ENCODE measurements at places on chromosomes 5 and 9.

GRCh38 chr9:1871626-1872419 lies 143.3 kb upstream of the SMARCA2 start:
- H3K36me3 ChIP-seq, result no peaks in the 10 kb centered on the region
- no peak overlapping the region for H3K4me3 ChIP-seq
- no peak overlapping the region for H3K27ac ChIP-seq
- DNase-seq, result no peak
- peaks cover 7% of the 10 kb centered on the region for H3K27me3 ChIP-seq

DNA sequence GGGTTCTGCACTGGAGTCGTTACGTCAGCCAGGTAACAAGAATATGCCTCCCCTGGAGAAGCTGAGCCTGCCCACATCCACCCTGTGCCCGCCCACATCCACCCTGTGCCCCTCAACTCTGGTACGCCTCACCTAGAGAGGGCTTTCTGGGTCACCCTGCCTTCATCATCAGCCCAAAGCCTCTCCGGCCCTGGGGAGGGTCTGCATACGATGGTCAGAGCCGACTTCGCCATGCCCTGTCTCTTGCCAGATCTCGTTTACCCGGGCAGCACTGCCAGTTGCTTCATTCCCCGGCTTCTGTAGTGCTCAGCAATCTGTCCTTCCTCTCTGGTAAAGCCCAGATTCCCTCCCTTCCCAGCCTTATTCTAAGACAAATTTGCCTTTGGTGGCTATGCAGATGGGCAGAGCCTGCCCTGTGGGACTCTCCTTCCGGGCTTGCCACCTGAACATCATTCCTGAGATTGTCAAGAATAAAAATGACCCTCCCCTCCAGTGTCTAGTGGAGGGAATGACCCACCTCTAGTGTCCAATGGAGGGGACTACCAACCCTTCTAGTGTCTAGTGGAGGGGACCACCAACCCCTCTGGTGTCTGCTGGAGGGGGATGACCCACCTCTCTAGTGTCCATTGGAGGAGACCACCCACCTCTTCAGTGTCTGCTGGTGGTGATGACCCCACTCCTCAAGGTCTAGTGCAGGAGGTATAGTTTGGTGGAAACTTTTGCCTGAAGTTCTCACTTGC lies 3.4 kb downstream of the PLEKHG4B start:
- peaks cover 30% of the 10 kb centered on the region for H3K4me1 ChIP-seq
- no peak overlapping the region for H3K4me3 ChIP-seq
- DNase-seq, result no peak

GRCh38 chr9:114285166-114285867 lies 37.6 kb upstream of the ORM1 start:
- peak overlapping the region; percentile 59 for H3K27ac ChIP-seq
- peak overlapping the region; percentile 26 for H3K4me3 ChIP-seq
- peak; percentile 37 for DNase-seq
- H3K27me3 ChIP-seq, result no peaks in the 10 kb centered on the region
- peaks cover 57% of the 10 kb centered on the region for H3K4me1 ChIP-seq
- H3K36me3 ChIP-seq, result peaks cover 10% of the 10 kb centered on the region

GRCh38 chr5:148179234-148179824 lies 11.0 kb downstream of the SPINK14 start:
- H3K4me3 ChIP-seq, result no peak overlapping the region
- H3K4me1 ChIP-seq, result no peaks in the 10 kb centered on the region
- H3K36me3 ChIP-seq, result no peaks in the 10 kb centered on the region
- H3K27ac ChIP-seq, result no peak overlapping the region

DNA sequence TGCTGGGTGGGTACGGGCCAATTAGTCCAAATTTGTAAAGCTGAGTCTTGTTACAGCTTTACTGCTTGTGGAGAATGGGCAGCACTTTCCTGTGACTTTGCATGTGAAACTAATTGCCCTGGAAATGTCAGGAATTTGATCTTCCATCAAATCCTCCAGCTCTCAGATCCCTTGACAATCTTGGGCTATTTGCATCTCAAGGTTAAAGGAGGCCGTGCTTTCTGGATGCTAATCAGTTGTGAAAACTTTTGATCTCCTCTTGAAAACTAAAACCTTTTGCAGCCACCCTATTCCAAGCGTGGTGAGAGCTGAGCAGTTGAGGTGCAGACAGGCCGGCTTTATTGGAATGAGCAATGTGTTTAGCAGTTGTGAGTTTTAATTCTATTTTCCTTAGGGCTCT lies 68.0 kb upstream of the CLINT1 start:
- peaks cover 23% of the 10 kb centered on the region for H3K4me1 ChIP-seq
- H3K36me3 ChIP-seq, result no peaks in the 10 kb centered on the region
- H3K27me3 ChIP-seq, result peaks cover 17% of the 10 kb centered on the region

DNA sequence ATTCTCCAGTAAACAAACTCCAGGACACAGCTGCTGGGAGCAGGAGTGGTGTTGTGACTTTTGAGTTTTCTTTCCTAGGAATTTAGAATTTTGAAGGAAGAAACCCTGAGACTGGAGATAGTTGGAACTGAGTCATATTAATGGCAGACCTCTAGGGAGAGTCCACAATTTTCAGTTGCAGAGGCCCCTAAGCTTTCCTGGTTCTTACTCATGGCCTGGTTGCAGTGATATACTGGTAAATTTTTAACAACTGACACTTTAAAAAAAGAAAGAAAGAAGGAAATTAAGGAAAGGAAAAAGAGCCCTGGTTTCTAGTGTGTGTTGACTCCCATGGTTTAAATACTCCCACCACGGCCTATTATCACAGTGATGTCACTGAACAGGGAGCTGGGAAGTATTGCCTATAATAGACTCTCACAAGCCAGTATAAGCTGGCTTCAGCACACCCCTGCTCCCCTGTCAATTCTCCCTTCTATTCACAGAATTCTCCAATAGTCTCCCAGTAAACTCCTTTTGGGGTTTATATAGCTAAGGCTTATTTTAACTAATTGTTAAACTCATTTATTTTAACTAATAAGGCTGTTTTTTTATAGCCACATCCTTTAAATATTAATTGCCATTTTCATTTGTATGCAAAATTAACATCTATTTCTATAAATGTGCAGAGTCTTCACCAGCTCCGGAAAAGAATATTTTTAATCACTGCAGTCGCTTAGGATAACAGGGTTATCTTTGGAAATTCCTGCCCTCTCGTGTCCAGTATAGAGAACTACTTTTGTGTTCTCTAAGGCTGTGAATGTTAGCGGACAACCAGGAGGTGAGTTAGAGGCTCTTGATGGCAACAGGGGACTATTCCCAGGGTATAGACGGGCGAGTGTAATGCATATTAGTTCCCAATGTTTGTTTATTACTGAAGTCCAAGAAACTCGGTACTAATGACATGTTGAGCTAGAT lies 59.7 kb downstream of the GGTA1 start:
- no peaks in the 10 kb centered on the region for H3K36me3 ChIP-seq
- DNase-seq, result no peak
- H3K4me1 ChIP-seq, result no peaks in the 10 kb centered on the region
- peaks cover 41% of the 10 kb centered on the region for H3K27me3 ChIP-seq
- H3K4me3 ChIP-seq, result no peak overlapping the region
- no peak overlapping the region for H3K27ac ChIP-seq

- H3K27me3 ChIP-seq, result peaks cover 2% of the 10 kb centered on the region
- no peak overlapping the region for H3K4me3 ChIP-seq
- no peaks in the 10 kb centered on the region for H3K36me3 ChIP-seq
- H3K4me1 ChIP-seq, result peaks cover 5% of the 10 kb centered on the region
- no peak overlapping the region for H3K27ac ChIP-seq
- DNase-seq, result no peak
Measured at GRCh38 chr5:34547300-34548085, 108.6 kb upstream of the RAI14 start.

GRCh38 chr5:32030686-32031085 lies 143.4 kb downstream of the GOLPH3 start:
- H3K27me3 ChIP-seq, result peaks cover 7% of the 10 kb centered on the region
- peaks cover 51% of the 10 kb centered on the region for H3K4me1 ChIP-seq
- no peaks in the 10 kb centered on the region for H3K36me3 ChIP-seq
- no peak overlapping the region for H3K4me3 ChIP-seq
- H3K27ac ChIP-seq, result no peak overlapping the region

GRCh38 chr5:176628406-176629228 lies 1.7 kb downstream of the SNCB start:
- DNase-seq, result no peak
- H3K36me3 ChIP-seq, result no peaks in the 10 kb centered on the region
- H3K27ac ChIP-seq, result no peak overlapping the region
- peaks cover 23% of the 10 kb centered on the region for H3K4me1 ChIP-seq
- peaks cover 91% of the 10 kb centered on the region for H3K27me3 ChIP-seq
- peak overlapping the region; percentile 62 for H3K4me3 ChIP-seq

DNA sequence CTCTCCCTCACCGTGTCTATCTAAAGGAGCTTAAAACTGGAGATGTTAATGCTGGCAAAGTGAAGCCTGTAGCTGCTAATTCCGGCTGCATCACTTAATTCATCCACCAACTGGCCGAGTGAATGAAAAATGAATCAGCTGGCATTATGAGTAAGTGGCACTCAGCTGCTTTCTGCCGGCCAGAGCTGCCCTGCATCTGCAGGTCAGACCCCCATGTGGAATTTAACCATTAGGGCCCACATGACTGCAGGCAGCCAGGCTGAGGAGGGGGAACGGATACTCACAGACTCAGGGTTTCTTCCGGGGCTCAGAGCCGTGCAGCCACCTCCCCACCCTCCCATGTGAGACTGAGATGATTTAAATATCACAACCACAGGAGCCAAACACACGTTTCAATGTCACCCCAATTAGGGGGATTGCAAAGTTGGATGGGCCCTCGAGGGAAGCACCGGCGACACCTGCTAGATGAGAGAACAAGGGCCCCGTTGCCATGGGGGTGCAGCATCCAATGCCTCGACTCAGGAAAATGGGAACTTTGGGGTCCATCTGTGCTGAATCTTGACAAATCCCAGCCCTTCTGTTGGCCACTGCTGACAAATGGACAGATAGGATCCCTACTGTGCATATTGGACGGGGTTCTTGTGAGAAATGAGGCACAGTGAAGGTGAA lies 115.6 kb upstream of the ALDH1B1 start:
- peaks cover 34% of the 10 kb centered on the region for H3K27me3 ChIP-seq
- no peak overlapping the region for H3K4me3 ChIP-seq
- DNase-seq, result no peak
- H3K27ac ChIP-seq, result no peak overlapping the region

DNA sequence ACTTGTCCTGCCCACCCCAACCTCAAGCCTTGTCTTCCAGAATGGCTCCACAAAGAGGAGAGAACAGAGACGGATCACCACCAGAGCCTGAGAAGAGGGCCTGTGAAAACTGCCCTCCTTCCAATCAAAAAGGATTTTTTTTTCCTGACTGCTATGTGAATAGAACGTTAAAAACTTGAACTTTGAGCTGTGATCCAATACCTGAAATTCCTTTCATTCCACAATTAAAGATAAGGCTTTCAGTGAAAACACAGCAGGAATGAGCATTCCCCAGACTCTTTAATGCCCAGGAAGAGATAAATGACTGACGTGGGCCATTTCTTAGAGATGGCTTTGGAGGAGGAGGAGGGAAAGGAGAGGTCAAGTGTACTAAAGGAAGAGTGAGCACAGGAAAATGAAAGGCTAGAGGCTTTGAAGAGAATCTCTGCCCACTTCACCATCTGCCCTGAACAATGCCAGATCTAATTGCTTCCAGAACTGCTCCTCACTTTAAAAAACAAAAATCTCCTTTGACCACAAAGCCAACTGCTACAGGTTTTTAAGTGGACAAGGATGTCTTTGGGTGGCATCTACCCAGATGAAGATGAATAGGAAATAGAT lies 177.9 kb upstream of the MAP3K1 start:
- peaks cover 72% of the 10 kb centered on the region for H3K4me1 ChIP-seq
- no peak overlapping the region for H3K27ac ChIP-seq

GRCh38 chr9:98031935-98032334 lies 24.6 kb upstream of the NANS start:
- peaks cover 11% of the 10 kb centered on the region for H3K4me1 ChIP-seq
- DNase-seq, result no peak

DNA sequence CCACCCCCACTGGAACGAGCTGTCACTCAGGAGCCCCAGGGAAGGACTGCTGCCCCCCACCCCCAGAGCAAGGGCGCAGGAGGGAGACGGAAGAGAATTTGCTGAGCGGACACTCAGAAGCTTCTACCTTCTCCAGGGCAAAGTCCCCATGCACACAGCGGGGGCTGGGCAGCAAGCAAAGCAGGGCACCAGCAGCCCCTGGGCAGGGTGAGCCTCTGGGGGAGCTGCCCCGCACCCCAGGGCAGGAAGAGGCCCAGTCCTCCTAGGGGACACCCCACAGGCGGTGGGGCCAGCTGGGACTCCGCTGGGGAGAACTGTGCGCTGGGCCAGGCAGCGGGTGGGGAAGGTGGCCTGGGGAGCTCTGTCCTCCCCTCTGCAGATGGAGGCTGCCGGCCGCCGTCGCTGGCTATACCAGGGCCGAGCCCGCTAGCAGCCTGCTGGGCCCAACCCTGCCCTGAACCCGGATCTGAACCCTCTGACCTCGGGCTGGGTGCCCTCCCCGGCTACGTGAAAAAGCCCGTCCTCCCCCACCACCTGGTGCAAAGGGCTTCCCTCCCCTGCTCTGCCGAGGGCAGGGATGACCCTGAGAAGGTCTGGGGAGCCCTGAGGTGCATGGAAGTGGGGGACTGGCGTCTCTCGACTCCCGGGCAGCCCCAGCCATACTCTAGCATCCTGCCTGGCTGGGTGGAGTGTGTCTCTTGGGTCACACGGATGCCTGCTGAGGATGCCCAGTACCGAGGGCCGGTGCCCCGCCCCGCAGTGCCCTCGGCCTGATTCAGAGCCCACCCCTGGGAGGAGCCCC lies 597 bp upstream of the SLC34A3 start:
- no peaks in the 10 kb centered on the region for H3K36me3 ChIP-seq
- H3K27ac ChIP-seq, result no peak overlapping the region
- H3K27me3 ChIP-seq, result no peaks in the 10 kb centered on the region
- H3K4me1 ChIP-seq, result peaks cover 20% of the 10 kb centered on the region
- no peak overlapping the region for H3K4me3 ChIP-seq
- no peak for DNase-seq

DNA sequence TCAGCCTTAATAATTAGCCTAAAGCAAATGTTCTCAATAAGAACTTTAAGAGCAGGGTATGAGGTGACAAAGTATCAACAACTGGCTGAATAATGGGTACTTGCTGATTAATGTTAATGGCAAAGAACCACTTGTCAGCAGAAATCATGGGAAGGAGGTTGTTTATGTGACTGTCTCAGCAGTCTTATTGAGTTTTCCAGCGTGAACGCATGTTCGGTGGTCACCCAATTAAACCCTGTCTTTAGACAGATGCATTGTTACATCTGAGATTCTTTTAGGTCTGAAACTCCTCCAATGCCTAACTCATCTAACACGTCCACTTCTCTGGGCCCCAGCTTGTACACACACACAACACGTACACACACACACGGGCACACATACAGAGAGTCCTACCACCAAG lies 18.2 kb upstream of the TSSK1B start:
- no peaks in the 10 kb centered on the region for H3K36me3 ChIP-seq
- peaks cover 2% of the 10 kb centered on the region for H3K27me3 ChIP-seq
- no peaks in the 10 kb centered on the region for H3K4me1 ChIP-seq
- no peak overlapping the region for H3K4me3 ChIP-seq

GRCh38 chr5:1193591-1193985 lies 7.8 kb upstream of the SLC6A19 start:
- peaks cover 58% of the 10 kb centered on the region for H3K27me3 ChIP-seq
- peaks cover 22% of the 10 kb centered on the region for H3K4me1 ChIP-seq
- H3K36me3 ChIP-seq, result no peaks in the 10 kb centered on the region
- no peak overlapping the region for H3K27ac ChIP-seq
- DNase-seq, result no peak

GRCh38 chr9:85523202-85523601 lies 218.6 kb downstream of the AGTPBP1 start:
- peaks cover 22% of the 10 kb centered on the region for H3K4me1 ChIP-seq
- H3K4me3 ChIP-seq, result peak overlapping the region; percentile 82
- no peak for DNase-seq
- H3K27me3 ChIP-seq, result peaks cover 49% of the 10 kb centered on the region
- H3K27ac ChIP-seq, result no peak overlapping the region

- H3K27me3 ChIP-seq, result no peaks in the 10 kb centered on the region
- H3K27ac ChIP-seq, result no peak overlapping the region
- H3K36me3 ChIP-seq, result no peaks in the 10 kb centered on the region
- no peak overlapping the region for H3K4me3 ChIP-seq
- no peaks in the 10 kb centered on the region for H3K4me1 ChIP-seq
- no peak for DNase-seq
Measured at GRCh38 chr5:53333160-53333559, 147.3 kb upstream of the FST start.

All from nephron progenitor cell (in vitro differentiated cells).